ENCODE measurements at places on chromosomes 3 and 15.

DNA sequence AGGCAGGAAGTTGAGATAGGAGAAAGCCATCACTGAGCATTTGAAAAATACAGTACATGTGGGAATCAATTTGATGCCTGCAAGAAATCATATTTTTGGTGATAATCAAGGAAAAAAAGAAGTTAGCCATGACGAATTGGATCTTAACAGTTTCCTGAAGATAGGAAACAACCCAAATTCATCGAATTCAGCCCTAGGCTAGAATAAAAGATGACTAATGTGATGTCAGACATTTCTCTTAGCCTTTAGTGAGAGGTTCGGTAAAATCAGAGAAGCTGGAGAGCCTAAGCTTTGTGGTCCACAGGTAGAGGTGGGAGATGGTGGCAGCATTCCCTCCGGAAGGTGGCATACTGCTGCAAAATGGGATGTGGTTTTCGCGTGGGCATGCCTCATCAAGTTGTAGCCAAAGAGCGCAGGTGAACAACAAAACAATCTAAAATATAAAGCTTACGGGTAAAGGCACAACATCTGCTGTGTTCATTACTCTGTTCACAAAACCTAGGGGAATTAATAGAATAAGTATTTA lies 144.1 kb upstream of the ALCAM start:
- no peak for DNase-seq

DNA sequence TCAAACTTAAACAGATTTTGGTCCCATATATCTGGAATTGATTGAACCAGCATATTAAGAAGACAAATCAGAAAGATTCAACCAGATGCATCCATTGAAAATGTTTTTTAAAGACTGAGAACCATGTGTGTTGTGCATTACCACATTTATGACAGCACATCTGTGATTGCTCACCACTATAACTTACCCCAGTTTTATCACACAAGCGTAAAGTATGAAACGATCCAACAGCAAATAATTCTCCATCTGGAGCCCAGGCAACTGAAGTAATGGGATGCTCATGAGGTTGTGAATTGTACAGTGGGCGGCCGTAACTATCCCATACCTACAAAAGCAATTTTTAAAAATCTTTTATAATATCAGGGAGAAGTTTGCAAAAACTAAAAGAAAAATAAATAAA lies 43.2 kb downstream of the IFT80 start:
- DNase-seq: no peak

GRCh38 chr3:98732286-98733052 lies 30.7 kb upstream of the ST3GAL6 start:
- DNase-seq: peak; percentile 17

DNA sequence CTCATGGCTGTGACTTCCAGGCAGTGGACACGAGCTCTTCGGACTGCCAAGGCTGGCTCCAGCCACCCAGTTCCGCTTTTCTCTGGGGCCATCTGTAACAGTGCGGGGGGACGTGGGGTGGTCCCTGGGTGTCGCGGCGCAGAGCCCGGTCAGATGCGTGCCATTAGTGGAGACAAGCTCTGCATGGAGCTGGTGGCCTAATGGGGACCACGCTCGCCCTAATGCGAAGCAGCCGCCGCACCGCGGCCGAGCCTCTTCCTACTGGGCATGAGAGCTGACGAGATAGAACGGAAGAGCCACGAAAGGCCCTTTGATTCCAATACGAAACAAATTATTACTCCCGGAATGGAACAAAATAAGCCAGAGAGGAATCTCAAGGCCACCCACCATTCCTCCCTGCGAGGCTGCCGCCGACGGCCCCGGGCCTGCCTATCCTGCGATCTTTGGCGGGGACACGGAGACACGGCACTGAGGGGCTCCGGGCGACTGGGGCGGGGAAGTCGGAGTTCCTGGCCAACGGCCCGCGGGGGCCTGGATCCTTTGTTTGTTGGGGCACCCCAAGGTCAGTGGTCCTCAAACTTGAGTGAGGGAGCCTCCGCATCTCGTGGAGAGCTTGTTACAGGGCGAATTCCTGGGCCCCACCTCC lies 18.1 kb downstream of the FOXL2 start:
- no peak for DNase-seq

DNA sequence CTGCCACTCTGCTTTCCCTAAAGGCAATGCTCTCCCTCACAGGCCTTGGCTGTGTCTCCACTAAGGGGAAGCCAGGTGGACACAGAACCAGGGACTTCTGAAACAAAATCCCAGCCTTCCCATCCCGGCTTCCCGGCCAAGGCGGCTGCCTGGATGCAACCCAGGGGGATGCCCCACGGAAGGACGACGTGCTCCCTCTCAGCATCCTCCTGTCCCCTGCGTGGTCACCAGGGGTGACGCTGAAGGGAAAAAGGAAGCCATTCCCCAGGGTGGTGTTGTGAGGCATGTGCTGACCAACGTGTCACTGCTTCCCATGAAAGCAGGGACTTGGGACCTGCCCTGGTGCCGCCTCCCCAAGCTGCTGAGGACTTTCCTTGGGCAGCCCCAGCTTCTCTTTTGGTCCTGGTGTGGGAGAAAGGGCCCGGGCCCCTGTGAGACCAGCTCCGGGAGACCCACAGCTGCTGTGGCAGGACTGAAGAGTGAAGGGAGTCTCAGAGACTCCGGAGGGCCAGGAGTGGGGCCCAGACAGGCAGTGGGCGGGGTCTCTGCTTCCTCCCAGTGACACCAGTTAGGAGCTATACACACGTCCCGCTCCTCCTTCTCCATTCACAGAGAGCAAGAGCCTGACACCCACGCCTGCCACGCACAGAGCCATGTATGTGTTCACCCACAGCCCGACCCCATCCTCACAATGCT lies 139.2 kb downstream of the NUP210 start:
- no peak for DNase-seq

DNA sequence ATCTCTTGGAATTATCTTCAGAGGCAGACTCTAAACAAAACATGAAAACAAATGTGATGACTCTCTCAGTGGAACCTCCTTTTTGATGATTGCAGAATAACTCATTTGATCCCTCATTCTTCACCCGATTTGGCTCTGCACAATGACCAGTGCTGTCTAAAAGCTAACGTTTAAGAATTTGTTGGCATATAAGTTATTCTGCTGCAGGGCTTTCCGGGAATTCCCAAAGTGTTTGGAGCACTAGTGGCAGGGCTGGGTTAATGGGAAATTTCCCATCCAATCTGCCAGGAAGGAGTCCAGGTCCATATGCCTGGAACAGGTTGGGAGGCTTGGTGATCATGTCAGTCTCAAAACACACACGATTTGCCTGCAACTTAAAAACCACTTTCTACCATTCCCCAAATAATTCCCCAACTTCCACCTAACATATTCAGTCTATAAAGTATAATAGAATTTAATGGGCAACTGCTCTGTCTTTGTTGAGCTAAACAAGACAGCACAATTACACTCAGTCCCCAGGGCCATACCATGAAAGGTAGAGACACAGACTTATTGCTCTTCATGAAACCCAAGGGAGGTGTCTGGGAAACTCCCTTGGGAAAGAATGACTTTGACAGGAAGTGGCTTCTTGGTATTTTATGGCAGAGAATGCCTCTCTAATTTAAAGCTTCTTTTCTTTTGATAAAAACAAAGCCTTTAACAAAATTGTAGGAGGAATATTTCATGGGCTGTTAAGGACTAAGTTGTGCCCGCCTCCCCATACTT lies 38.0 kb downstream of the ARRDC4 start:
- no peak for DNase-seq

DNA sequence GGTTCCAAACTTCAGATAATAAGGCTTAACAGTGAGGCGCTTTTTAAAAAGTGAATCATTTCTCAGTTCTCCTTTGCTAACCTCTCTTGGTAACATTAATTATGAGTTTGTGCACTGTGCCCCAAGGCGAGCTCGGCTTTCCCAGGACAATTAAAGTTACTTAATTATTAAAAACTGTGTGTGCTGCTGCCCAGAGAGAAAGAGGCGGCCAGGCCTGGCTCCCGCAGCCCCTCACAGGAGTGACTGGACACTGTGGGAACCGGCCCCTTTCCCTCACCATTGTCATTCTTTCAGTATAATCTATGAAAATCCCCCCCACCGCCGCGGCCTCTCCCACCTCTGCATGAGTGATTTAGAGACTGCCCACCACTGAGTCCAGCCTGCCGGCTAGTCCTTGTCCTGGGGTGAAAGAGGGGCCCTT lies 43.1 kb upstream of the HES1 start:
- no peak for DNase-seq

GRCh38 chr3:156425651-156426050 lies 129.3 kb downstream of the SSR3 start:
- no peak for DNase-seq

DNA sequence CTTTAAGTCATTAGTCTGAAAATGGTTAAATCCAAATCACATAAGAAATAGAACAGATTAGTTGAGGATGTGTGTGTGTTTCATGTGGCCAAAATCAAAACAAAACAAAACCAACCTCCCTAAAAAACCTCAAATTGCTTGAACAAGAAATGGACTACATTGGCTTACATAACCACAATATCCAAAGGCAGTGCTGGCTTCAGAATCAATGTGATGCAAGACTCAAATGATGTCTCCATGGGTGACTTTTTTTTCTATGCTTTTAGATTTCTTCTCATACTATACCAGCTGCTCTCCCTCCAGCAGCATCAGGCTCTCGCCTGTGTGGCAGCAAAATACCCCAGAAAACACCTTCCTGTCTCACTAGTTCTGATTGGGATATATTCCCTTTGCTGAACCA lies 36.0 kb upstream of the CMTM8 start:
- no peak for DNase-seq

- DNase-seq: no peak
Measured at GRCh38 chr3:126473292-126474168, 2.2 kb downstream of the ZXDC start.

GRCh38 chr3:128269006-128269775 lies 115.9 kb downstream of the EEFSEC start:
- no peak for DNase-seq

- no peak for DNase-seq
Measured at GRCh38 chr15:38130740-38131498, 121.7 kb upstream of the SPRED1 start.

GRCh38 chr3:179642871-179643270 lies 10.0 kb upstream of the USP13 start:
- DNase-seq: no peak

DNA sequence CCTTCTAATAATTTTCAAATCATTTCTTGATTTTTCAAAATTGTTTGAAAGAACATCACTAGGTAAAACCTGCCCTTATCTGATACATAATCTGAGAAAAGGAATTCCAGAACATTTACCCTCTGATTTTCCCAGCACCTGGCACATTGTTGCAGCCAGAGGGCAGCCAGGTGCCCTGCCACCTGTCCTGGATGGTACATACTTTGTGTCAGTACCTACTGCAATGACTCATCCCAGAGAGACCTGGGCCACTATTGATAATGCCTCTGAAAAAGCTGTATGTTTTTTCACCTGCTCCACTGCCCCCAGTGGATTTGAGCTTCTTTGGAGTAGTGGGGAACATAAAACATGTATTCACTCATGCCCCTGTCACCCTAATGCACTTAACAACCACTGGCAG lies 648.9 kb upstream of the GBE1 start:
- DNase-seq: peak; percentile 7

DNA sequence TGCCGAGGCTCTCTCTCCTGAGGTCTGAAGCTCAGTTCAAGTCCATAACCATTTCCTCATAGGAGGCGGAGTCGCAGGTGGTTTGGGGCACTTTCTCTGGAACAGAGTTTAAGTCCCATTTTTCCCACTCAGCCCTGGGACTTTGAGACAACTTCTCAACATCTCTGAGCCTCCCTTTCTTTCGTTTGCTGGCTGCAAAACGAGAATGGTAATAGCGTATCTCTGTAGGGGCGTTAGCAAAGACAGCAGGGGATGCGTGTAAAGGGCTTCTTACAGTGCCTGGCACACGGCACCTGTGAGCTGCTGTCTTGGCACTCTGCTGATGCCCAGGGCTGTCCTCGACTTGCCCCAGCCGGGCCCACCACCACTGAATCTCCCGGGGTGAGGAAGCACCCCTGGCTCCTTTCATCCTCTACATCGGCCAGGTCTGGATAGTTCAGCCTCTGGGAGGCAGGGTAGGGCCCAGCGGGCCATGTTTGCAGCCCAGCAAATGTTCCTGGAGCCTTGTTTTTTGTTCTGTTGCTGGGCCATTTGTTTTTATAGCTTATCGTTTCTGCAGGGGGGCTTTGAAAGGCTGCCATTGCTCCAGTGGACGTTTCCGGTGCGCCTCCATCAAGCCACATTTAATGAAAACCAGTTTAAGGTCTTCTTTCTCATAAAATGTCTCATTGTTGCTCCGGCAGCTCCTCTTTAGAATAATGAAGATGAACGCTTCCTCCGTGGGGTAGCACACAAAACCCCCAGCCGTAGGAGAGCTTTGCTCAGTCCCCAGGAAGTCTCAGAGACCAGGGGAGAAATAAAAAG lies 60.0 kb upstream of the WNT5A start:
- DNase-seq: peak; percentile 3

- DNase-seq: no peak
Measured at GRCh38 chr15:58864602-58865424, 68.7 kb downstream of the SLTM start.

DNA sequence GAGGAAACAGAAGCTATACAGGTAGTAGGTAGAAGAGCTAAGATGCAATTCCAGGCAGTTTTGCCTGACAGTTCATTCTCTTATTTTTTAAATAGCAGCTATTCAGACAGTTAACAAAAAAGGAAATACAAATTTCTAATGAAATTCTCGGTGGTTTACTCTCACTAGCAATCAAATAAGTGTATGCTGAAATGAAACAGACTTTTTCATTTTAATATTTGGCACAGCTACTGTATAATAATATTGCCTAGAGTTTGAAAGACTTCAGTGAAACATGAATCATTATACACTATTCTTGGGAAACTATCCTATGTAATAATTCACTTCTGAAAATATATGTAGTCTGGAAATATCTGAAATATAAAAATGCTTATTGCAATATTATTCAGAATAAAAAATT lies 463.2 kb upstream of the AGTR1 start:
- no peak for DNase-seq

DNA sequence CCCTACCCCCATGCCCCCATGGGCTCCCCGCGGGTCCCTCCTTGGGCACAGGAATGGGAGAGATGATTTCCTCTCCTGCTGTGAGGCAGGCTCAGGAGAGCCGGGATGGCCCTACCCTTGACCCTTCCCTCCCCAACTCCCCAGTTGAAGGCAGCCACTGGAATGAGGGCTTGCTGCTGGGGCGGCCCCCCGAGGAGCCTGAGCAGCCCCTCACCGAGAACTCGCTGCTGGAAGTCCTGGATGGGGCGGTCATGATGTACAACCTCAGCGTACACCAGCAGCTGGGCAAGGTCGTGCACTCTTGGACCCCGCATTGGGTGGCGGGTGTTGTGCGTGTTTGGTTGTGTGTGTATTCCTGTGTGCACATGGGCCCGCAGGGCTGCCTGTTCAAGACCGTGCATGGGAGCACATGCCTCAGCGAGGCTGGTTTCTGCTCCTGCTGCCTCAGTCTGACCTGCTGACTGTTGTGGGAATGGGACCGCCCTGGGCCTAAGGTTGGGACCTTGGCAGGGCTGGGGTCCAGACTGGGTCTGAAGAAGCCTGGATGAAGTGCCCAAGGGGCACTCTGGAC lies 14.0 kb downstream of the AMIGO3 start:
- DNase-seq: no peak

DNA sequence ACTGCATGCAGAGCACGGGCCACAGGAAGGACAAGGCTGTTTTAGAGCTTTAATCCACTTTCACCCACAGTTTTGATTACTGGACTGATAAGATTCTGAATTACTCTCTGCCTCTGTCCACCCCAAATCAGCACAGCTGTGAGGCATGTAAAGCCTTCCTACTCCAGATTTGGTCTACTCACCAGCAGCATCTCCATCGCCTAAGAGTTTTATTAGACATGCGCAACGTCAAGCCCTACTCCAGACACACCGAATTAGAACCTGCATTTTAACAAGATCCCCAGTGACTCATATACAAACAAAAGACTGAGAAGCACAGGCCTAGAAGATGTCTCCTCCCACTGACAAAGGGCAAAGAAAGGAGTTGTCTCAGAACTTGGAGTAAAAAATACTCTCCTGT lies 221.2 kb downstream of the TUSC7 start:
- DNase-seq: no peak
